ENCODE measurements at places on chromosomes 2 and 18.

DNA sequence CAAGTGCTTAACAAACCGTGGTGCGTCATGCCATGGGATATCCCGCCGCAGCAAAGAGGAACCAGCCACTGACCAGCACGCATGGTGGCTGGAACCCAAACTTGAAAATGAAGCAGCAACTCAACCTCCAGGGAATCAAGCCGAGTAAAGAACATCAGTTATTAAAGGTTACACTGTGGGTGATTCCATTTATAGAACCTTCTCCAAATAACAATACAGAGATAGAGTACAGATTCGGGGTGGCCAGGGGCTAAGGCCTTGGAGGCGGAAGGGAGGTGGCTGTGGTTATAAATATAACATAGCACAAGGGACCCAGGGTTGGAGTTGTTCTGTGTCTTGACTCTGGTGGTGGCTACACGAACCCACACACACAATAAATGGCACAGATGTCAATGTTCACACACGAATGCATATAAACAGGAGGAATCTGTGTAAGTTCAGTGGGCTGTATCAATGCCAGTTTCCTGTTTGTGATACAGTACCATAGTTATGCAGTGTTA is 123.1 kb downstream of the EIPR1 start:
- no peak for DNase-seq

- DNase-seq = no peak
Observed at GRCh38 chr2:259789-260331, 4.0 kb downstream of the SH3YL1 start.

DNA sequence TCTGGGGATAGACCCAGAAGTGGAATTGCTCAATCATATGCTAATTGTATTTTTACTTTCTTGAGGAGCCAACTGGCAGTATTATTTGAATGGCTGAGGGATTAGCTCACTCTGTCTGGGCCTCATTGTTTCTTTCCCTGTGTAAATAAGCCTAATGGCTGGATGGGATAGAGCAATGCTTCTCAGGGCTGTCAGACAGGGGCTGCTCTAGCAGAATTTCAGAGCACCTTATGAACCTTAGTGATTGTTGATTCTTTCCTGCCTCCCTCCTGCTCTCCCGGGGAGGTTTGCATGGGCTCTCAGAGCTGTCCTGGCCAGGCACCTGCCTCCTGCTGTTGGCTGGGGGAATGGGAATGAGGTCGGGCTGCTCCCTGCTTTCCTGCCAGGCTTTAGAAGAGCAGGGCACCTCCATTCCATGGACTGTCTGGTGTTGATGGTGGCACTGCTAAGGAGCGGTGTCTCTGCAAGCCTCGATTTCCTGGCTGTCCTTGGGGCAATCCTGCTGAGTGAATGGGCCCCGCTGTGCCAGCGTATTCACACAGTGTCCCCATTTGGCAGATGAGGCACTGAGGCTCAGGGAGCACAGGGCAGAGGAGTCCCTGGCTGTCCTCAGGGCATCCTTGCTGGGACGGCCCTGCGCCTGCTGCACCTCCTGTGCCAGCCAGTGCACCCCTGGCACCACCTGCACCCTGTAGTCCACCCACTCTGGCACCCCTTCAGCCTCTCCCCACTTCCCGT is 468.2 kb upstream of the HS6ST1 start:
- no peak for DNase-seq

DNA sequence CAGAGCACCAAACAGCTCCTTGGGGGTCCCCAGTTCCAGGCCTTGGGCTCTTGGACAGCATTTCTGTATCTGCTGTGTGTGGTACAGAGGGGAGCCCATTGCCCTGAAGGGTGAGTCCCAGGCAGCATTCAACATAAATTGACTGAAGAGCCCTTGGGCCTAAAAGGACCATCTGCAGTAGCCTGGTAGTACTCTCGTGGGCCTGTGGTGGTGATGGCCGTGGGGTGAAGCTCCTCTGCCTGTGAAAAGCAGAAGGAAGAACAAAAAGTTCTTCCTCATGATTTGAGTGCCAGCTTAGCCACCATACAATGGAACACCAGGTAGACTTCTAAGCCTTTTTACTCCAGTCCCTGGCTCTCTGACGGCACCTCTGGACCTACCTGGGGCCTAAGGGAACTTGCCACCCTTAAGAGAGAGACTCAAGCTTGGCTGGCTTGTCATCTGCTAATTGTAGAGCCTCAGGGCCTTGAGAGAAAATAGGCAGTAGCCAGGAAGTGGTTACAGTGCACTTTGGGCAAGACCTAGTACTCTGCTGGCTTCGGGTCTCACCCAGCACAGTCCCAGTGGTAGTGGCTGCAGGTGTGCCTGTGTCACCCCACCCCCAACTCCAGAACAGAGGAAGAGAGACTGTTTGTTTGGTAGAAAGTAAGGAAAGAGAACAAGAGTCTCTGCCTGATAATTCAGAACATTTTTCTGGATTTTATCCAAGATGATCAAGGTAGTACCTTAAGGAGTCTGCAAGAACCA is 84.6 kb upstream of the CERS6 start:
- no peak for DNase-seq

DNA sequence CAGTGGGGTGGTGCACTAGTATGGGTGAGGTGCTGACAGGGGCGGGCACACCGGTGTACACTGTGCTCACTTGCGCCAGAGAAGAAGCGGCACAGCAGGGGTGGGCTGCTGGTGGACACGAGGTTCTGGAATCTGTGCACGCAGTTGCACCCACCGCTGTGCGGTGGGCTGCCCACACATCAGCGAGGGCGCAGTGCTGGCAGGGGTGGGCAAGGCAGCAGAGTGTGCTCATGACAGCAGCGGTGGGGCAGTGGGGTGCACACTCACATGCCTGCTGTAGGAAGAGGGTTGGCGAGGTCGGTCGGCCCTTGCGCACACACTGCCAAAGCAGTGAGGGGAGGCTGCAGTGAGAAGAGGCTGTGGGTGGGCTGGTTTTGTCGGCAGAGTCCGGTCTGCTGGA is 141.8 kb downstream of the GALNT13 start:
- peak; percentile 29 for DNase-seq

- peak; percentile 28 for DNase-seq
Observed at GRCh38 chr2:238282861-238283738, 5.3 kb downstream of the PER2 start.

- no peak for DNase-seq
Observed at GRCh38 chr2:239640676-239641578, 240.1 kb upstream of the HDAC4 start.

- no peak for DNase-seq
Observed at GRCh38 chr18:46536215-46536874, 120.7 kb downstream of the LOXHD1 start.

DNA sequence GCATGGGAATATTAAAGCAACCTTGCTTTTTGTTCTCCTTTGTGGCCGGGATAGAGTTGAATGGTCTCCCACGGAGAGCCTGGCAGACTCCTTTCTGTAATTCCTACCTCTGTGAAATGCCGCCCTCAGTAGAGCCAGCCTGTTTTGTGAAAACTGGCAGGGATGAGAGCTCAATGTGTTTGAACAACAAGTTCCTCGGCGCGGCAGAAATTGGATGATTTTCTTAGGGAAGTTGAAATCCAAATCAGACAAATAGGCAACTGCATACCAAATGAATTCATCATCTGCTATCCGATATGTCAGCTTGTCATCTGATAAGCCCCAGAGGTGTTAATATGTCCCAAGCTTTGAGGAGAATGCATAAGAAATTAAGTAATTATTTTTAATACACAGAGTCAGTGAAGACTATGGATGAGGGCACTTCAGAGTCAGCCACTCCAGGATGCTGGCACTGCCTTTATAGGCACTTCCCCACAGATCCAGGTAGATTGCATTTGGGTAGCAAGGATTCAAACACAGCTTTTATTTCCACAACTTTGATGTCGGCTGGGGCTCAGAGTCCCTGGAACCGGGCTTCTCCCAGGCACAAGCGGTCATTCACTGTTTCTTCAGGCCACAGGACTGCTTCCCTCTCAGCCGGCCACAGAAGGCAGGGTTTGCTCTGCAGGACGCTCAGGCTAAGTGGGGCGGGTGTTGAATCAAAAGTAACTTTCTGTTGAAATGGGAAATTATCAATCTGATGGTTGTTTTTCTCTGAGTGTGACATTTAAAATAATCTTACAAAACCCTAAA is 82.8 kb upstream of the REV1 start:
- DNase-seq = no peak

GRCh38 chr18:57621246-57621604 is 411 bp downstream of the NARS1 start:
- no peak for DNase-seq

DNA sequence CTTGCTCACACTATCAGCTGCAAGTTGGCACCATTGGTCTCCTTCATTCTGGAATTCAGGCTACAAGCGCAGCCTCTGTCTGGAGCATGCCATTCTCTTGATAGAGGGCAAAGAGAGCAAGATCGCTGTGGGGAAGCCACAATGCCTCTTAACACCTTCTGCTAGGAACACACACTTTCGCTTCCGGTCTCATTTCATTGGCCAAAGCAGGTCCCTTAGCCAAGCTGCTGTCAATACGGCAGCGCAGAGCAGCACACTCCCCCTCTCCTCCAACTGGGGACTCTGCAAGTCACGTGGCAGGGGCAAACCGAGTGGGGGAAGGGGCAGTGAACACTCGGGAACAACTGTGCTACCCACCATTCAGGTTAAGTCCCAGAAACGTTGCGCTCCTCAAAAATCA is 98.1 kb downstream of the MMADHC start:
- no peak for DNase-seq

GRCh38 chr18:5065615-5066014 is 131.4 kb downstream of the AKAIN1 start:
- no peak for DNase-seq

DNA sequence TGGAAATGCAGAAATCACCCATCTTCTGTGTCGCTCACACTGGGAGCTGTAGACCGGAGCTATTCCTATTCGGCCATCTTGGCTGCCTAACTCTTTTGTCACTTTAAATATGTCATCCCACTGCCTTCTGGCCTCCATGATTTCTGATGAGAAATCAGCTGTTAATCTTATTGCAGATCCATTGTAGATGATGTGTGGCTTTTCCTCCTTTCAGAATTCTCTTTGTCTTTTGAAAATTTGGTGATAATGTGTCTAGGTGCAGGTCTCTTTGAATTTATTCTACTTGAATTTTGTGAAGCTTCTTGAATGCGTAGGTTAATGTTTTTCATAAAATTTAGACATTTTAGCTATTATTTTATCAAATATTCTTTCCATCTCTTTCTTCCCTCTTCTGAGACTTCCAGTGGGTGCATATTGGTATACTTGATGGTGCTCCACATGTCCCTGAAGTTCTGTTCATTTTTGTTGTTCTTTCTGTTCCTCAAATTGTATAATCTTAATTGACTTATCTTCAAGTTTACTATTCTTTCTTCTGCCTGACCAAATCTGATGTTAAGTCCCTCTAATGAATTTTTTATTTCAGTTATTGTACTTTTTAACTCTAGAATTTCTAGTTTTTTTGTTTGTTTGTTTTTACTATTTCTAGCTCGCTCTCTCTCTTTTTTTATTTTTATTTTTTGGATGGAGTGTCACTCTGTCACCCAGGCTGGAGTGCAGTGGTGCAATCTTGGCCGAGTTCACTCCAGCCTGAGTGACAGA is 90.8 kb upstream of the DLX2 start:
- DNase-seq = no peak

- no peak for DNase-seq
Observed at GRCh38 chr2:149090706-149091105, 52.2 kb downstream of the LYPD6B start.

DNA sequence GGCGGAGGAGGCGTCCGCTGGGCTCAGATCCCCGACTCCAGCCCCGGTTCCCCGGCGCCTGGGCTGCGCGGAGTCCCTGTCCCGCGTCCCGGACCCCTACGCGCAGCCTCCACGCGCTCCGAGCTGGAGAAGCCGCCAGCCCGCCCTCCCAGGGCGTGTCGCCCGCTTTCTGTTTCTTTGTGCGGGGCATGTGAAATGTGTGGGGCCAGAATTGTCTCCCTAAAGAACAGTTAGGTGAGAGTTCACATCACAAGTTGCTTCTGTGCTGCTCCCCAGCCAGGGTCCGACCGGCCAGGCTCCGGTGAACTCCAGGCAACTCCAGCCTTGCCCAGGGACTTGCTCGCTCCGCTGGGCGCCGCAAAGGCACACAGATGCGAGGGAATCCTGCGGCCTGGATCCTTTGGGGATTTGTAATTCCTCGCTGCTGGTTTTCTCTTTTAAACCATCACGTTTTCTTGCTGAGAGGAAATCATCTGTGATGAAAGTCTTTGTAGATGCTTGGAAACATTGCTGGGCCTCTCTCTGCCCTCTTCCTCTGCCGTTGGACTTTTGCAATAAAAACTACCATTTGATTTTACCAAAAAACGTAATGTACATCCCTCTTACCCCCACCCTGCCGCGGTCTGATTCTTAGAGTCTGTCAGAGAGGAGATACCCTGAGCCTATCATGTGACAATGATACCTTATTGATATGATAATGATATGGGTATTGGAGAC is 631 bp downstream of the GYPC start:
- DNase-seq = no peak

All from RWPE2 (cell line).